MG63 (cell line): ENCODE measurements at places on chromosomes 16 and 17. TPM values are rescaled to one million over a fixed set of nuclear protein-coding genes. Genes with fewer than 3 reads are reported as not detected.

UBB gene
- 957 and 1,097 TPM in 2 replicates for total RNA-seq

SLC5A10 gene
- total RNA-seq, result not detected in 2 replicates

TEPSIN gene
- total RNA-seq, result 19.5 and 20.4 TPM in 2 replicates

MIEN1 gene
- total RNA-seq, result 53.8 and 75.4 TPM in 2 replicates

RAB26 gene
- not detected in 2 replicates for total RNA-seq

- DNase-seq, result no peak
These were observed 247.0 kb upstream of the MAF start for GRCh38 chr16:79847569-79847968.

GRCh38 chr17:3761918-3762380 lies 38.2 kb downstream of the HASPIN start:
- DNase-seq, result no peak

- DNase-seq, result no peak
These were observed 14.2 kb upstream of the LRRC75A start for GRCh38 chr17:16506188-16506587.

GRCh38 chr17:78120971-78121800 lies 7.4 kb downstream of the TMC6 start:
- DNase-seq, result no peak

- DNase-seq, result no peak
These were observed 31.3 kb upstream of the KRT17 start for GRCh38 chr17:41655611-41656111.

GRCh38 chr16:68426347-68426652 lies 22.0 kb downstream of the SMPD3 start:
- peak; percentile 73 for DNase-seq
